ENCODE measurements at places on chromosomes 2 and 18. TPM values are rescaled to one million over a fixed set of nuclear protein-coding genes. Genes with fewer than 3 reads are reported as not detected.

The C1QL2 gene
- not detected for total RNA-seq

The RGPD5 gene
- 16.1 TPM for total RNA-seq

The SNTG2 gene
- 0.60 TPM for total RNA-seq

The HOXD9 gene
- 1.1 TPM for total RNA-seq

The TEKT4 gene
- not detected for total RNA-seq

The LRRTM1 gene
- total RNA-seq, result not detected

The ACTR1B gene
- total RNA-seq, result 40.3 TPM

The GDF7 gene
- 0.32 TPM for total RNA-seq

The ANKRD44 gene
- 6.8 TPM for total RNA-seq

The KCNJ13 gene
- not detected for total RNA-seq

The CD207 gene
- not detected for total RNA-seq

The KCNG2 gene
- total RNA-seq, result 0.20 TPM

The CNTNAP5 gene
- total RNA-seq, result not detected

The EDAR gene
- 4.8 TPM for total RNA-seq

The EFHD1 gene
- 1.1 TPM for total RNA-seq

The TRIM54 gene
- total RNA-seq, result 0.16 TPM

The CKAP2L gene
- 14.0 TPM for total RNA-seq

The PELI1 gene
- total RNA-seq, result 55.0 TPM

The CIDEA gene
- 0.80 TPM for total RNA-seq

The FABP1 gene
- not detected for total RNA-seq

The GPBAR1 gene
- total RNA-seq, result not detected

The DNER gene
- total RNA-seq, result 0.60 TPM

The USP34 gene
- total RNA-seq, result 58.5 TPM

The CPS1 gene
- 4.7 TPM for total RNA-seq

The ACTG2 gene
- total RNA-seq, result 40.8 TPM

The ADCYAP1 gene
- total RNA-seq, result 0.12 TPM

The CCDC85A gene
- 0.24 TPM for total RNA-seq

The CAPN14 gene
- 191 TPM for total RNA-seq

The DDX1 gene
- total RNA-seq, result 63.5 TPM

The IL1B gene
- 4.1 TPM for total RNA-seq

The GLI2 gene
- 0.72 TPM for total RNA-seq

The DLGAP1 gene
- 0.28 TPM for total RNA-seq

The PRKAG3 gene
- not detected for total RNA-seq

The RGPD3 gene
- total RNA-seq, result 0.04 TPM

The SERPINB11 gene
- 7.1 TPM for total RNA-seq

The KLHL14 gene
- total RNA-seq, result 0.16 TPM

The MC4R gene
- total RNA-seq, result not detected

The IL36RN gene
- 64.1 TPM for total RNA-seq

The ASAP2 gene
- 6.4 TPM for total RNA-seq

The FAM124B gene
- total RNA-seq, result 0.36 TPM

The ACVR2A gene
- 12.1 TPM for total RNA-seq

The NCKAP5 gene
- total RNA-seq, result 8.9 TPM

The GPR45 gene
- not detected for total RNA-seq

The PRADC1 gene
- 19.0 TPM for total RNA-seq

The PLCL1 gene
- total RNA-seq, result 0.20 TPM

The PDCD1 gene
- total RNA-seq, result 0.20 TPM

The FOXD4L1 gene
- total RNA-seq, result 0.16 TPM

The TMEM163 gene
- 0.20 TPM for total RNA-seq

The GNAL gene
- total RNA-seq, result 8.8 TPM

The GAD1 gene
- 1.1 TPM for total RNA-seq

The HJURP gene
- 9.4 TPM for total RNA-seq

The ZNF519 gene
- 6.7 TPM for total RNA-seq

The ALK gene
- total RNA-seq, result 0.04 TPM

The PLB1 gene
- 1.6 TPM for total RNA-seq

The TMEM87B gene
- total RNA-seq, result 18.7 TPM

The GPR35 gene
- total RNA-seq, result 0.24 TPM

The PLA2R1 gene
- 6.2 TPM for total RNA-seq

The HOXD10 gene
- 0.24 TPM for total RNA-seq

The NOSTRIN gene
- total RNA-seq, result 3.6 TPM

All from esophagus mucosa (tissue), 1 donor.